ENCODE measurements at places on chromosomes 5 and 9. TPM values are rescaled to one million over a fixed set of nuclear protein-coding genes. Genes with fewer than 3 reads are reported as not detected.

The PCDHGB1 gene
- 3.2 TPM for total RNA-seq

The MUSK gene
- total RNA-seq, result 0.06 TPM

The WNT8A gene
- not detected for total RNA-seq

The PALM2AKAP2 gene
- total RNA-seq, result 5.5 TPM

The SLC25A48 gene
- total RNA-seq, result 2.1 TPM

- no peak overlapping the region for H3K4me3 ChIP-seq
- H3K27me3 ChIP-seq, result no peaks in the 10 kb centered on the region
- H3K4me1 ChIP-seq, result peaks cover 19% of the 10 kb centered on the region
- H3K36me3 ChIP-seq, result no peaks in the 10 kb centered on the region
- no peak for DNase-seq
Observed at GRCh38 chr9:105295986-105296385, 51.5 kb downstream of the SLC44A1 start.

DNA sequence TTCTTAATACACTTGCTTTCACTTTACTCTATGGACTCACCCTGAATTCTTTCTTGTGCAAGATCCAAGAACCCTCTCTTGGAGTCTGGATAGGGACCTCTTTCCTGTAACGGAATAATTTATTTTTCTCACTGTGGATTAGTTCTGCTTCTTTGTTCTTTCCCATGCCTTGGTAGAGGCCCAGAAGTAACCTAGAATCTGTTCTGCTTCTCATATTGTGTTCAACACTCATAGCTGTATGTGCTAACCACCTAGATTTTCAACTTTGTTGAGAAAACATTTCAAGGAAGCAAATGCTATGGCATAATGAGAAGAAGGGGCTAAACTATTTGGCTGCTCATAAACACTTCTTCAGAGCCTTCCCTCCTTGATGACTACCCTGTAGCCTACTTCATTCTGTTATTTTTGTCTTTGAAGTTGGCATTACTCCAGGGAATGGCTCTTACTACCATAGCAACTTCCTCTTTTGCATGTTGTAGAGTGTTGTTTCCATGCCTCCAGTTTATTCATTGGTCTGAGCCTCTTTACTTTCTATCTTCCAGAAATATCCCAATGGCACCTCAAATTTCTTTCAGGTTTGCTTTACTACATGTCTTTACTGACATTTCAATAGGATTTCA, 74.3 kb downstream of the KIAA0825 start:
- no peaks in the 10 kb centered on the region for H3K36me3 ChIP-seq
- no peak overlapping the region for H3K27ac ChIP-seq
- H3K4me1 ChIP-seq, result no peaks in the 10 kb centered on the region
- no peaks in the 10 kb centered on the region for H3K27me3 ChIP-seq

- no peak for DNase-seq
- no peaks in the 10 kb centered on the region for H3K27me3 ChIP-seq
- H3K36me3 ChIP-seq, result no peaks in the 10 kb centered on the region
- H3K4me3 ChIP-seq, result no peak overlapping the region
- no peaks in the 10 kb centered on the region for H3K4me1 ChIP-seq
Observed at GRCh38 chr5:153900703-153901395, 137.9 kb downstream of the FAM114A2 start.

DNA sequence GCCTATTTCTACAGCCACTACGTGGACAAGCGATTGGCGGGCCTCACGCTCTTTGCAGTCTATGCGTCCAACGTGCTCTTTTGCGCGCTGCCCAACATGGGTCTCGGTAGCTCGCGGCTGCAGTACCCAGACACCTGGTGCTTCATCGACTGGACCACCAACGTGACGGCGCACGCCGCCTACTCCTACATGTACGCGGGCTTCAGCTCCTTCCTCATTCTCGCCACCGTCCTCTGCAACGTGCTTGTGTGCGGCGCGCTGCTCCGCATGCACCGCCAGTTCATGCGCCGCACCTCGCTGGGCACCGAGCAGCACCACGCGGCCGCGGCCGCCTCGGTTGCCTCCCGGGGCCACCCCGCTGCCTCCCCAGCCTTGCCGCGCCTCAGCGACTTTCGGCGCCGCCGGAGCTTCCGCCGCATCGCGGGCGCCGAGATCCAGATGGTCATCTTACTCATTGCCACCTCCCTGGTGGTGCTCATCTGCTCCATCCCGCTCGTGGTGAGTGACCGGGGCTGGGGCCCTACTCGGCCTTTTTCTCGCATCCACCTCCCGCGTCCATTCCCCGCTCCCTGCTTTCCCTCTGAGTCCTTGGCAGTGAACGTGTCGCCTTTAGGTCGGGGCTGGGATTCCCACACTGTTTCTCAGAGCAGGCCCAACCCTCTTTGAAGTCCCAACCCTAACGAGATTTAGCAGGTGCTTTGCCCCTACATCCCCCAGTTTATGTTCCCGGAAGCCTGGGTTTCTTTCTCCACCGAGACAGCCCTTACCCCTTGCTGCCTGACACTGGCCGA, 1.8 kb downstream of the PTGER4 start:
- H3K27me3 ChIP-seq, result no peaks in the 10 kb centered on the region
- peak overlapping the region; percentile 93 for H3K27ac ChIP-seq
- H3K4me1 ChIP-seq, result peaks cover 10% of the 10 kb centered on the region
- no peaks in the 10 kb centered on the region for H3K36me3 ChIP-seq

DNA sequence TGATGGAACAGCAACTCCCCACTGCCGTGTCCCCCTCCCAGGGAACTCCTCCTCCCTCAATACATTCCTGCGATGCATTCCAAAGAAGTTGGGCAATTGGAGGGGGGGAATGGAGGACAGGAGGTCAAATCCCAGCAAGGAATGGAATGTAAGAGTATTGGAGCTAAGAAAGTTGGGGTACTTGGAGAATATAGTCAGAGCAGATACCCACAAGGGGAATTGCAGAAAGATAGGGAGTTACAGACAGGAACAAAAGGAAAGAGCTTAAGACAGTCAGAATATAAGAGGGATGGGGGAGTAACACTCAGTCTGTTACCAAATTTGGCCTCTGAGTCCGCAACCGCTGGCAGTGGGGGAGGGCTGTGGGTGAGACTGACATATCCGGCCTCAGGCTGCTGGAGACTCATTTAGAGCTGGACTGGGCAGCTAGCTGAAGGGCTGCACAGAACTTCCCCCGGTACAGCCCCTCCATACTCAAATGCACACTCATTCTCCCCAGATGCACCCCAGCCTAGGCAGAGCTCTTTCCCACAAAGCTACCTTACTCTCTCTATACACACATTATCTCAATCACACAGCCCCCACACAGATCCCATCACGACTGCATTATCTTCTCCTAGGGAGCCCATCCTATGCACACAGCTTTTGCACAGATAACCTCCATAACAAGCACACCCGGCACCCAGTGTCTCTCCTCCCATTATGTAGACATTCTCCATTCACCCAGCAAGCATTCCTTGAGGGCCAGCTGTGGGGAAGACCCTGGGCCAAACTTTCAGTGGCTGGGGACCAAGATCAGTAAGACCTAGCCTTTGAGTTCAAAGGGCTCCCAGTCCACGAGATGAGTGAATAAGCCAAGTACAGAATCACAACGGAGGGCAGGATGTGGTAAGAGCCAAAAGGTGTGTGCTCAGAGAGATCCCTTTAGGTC, 3.7 kb downstream of the TLN1 start:
- no peaks in the 10 kb centered on the region for H3K27me3 ChIP-seq
- H3K36me3 ChIP-seq, result peaks cover 24% of the 10 kb centered on the region
- no peak overlapping the region for H3K4me3 ChIP-seq
- no peak for DNase-seq
- peak overlapping the region; percentile 28 for H3K27ac ChIP-seq

Measured in pancreas (tissue), 10 donors.